Putamen (tissue), 1 donor: ENCODE measurements at places on chromosomes 6 and 20.

DNA sequence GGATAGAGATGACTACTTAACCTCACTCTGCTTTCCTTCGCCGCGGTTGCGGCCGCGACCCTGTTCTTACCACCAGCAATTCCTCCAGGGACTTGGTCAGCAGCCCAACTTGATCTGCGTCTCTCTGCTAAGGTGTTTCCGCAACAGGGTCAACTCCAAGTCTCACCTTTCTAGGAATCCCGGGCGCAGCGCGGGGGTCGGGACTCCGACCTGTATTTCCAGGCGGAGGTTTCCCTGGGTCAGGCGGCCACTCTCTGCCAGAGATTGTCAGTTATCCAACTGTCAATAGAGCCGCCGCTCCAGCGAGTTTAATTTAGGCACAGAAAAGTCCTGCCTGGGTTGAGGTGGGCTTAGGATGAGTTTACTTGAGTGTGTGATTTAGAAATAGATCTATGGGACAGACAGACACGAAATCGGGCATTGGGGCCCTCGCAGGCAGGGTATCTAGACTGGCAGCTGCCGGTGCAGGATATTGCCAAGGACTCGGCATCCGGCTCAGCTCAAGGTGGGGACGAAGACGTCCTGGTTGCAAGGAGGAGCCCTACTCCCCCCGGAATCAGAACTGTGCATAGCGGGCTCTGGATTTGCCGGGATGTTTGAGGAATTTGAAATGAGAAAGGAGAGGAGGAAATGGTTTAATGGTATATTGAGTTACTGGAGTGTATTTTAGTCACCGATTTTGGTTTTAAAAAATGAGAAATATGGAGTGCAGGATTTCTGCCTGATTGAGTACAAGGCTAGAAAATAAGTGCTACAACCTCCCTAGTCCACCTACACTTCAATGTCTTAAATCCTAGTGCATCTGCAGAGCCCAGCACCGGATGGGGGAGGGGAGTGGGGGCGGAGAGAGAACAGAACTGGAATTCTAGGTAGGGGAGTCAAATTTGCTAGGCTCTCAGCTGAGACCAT is 23.7 kb downstream of the POM121L2 start:
- DNase-seq = no peak

DNA sequence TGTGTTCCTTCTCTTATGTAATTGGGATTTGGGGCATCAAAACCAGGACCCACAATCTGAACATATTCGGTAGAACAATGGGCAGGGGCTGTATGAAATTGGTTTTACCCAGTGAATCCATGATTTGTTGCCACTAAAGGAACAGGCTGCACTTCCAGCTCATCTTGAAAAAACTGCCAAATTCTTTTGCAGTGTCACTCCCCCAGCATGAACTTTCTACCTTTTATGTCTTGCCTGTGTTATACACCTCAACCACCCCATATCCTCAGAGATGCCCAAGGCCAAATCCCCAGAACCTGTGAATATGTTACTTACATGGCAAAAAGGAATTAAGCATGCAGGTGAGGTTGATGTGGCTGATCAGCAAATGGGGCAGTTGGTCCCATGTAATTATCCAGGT is 280.2 kb upstream of the ECI2 start:
- no peak for DNase-seq

- no peak for DNase-seq
Observed at GRCh38 chr6:13725570-13725969, 13.9 kb upstream of the RANBP9 start.

GRCh38 chr6:26020329-26021000 is 57.9 kb downstream of the TRIM38 start:
- peak; percentile 70 for DNase-seq

- no peak for DNase-seq
Observed at GRCh38 chr6:170116636-170117035, 174.2 kb downstream of the DLL1 start.

DNA sequence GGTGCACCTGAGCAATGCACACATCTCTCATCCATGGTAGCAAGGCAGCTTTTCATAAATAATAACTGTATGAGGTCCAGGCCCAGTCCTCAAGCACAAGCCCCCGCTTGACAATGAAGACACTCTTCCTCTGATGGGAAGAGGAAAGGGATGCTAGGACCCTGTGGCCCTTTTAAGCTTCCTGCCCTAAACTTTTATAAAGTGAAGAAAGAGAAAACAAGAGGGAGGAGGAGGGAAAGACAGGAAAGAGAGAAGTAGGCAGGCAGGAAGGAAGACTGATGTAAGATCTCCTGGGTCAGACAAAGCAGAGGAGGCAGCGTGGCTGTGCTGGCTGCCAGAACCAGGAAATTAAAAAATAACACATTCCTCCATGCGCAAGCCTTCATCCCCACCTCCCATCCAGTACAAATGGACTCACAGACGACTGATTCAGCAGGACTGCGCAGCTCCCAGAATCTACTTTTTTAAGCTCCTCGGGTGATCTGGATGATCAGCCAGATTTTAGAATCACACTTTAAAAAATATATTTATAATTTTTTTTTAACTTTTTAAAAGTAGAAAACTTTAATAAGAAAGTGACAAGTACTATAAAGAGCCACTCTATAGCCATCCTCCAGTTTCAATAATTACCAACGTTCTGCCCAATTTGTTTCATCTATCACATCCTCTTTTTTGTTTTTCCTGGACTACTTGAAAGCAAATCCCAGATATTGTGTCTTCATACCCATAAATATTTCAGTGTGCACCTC is 16.5 kb downstream of the TNFAIP3 start:
- no peak for DNase-seq

DNA sequence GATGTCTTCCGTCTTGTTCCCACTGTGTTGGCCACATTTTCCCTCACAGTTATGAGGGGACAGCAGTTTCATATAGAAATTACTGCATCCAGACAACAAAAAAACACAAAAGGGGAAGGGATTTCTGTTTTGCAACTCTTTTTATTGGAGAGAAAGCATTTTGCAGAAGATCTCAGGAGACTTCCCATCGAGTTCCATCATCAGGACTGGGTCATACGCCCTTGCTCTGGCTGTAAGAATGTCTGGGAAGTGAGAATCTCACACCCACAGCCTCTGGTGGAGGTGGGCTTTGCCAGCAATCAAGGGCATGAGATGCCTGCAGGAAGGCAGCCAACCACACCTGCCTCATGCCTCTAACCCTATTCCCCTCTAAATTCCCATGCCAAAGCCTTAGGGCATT is 5.8 kb upstream of the IGF2R start:
- DNase-seq = no peak

DNA sequence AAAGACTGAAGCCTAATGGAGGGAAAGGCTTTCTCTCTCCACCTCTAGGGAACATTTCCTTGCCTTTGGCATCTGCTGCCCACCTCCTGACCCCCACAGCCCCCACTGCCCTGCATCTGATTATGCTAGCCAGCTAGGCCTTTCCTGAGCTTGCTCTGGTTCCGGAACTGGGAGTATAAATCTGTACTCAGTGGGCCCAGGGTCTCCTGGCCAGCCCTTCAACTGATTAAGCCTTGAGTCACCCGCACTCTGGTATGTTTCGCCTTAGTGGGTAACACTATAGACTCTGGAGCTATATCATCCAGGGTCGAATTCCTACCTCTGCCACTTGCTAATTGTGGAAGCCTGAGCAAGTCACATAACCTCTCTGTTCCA is 45.6 kb upstream of the RIPOR2 start:
- no peak for DNase-seq

DNA sequence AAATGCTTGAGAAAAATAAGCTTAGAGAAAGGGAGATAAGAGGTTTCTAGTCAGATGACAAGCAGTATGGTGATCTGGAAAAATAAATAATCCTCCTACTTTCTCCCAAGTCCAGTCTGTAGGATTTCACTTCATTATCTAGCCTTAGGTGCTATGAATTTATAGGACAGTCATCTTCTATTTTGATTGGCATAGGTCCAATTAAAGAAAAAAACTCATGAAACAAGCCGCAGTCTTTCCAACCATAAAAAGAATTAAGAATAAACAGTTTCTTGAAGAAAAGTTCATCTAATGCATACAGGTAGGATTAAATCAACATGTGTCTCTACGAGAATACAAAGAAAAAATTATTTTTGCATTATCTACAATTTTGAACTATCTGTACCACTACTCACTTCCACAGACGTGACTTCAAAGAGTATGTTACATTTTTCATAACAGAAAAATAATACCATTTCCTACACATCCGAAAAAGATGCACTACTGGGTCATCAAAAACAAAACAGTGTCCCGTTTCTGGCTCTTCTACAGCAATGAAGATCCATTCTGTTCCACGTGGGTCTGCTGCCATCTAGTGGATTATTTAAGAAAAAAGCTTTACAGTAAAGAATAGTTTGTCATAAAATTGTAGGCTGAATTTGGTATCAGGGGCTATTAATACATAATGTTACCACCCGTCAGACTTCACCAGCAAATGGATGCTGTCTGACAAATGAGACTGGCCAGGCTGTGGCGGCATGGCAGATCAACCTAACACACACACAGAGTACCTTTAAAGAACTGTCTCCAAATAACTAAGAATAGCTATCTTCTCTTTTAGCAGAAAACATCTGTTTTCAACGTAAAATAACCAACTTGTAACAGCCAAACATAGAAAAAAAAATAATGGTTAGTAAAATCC is 28.9 kb downstream of the STX7 start:
- peak; percentile 73 for DNase-seq

GRCh38 chr6:11712760-11713159 is 65.8 kb downstream of the ADTRP start:
- DNase-seq = no peak

- DNase-seq = no peak
Observed at GRCh38 chr20:46671866-46672542, 17.2 kb downstream of the TP53RK start.

- DNase-seq = no peak
Observed at GRCh38 chr6:100482698-100483097, 18.0 kb upstream of the SIM1 start.

- peak; percentile 51 for DNase-seq
Observed at GRCh38 chr6:82711105-82711827, 347.6 kb downstream of the TPBG start.

DNA sequence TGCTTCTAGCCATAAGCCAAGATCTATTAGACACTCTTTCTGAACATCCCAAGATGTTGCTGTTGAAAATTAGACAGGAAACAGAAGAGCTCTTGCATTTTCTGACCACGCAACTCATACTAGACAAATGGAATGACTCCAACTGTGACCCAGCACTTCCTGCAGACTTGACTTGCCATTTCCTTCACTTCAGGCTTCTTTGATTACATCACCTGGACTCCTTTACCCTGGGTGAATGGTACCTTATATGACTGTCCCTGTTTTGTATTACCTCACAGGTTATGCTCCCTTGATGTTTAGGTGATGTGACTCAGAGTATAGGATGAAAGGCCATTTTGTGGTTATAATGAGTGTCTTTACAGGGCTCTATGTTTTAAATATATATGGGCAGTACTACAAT is 236.1 kb downstream of the BMP2 start:
- no peak for DNase-seq

DNA sequence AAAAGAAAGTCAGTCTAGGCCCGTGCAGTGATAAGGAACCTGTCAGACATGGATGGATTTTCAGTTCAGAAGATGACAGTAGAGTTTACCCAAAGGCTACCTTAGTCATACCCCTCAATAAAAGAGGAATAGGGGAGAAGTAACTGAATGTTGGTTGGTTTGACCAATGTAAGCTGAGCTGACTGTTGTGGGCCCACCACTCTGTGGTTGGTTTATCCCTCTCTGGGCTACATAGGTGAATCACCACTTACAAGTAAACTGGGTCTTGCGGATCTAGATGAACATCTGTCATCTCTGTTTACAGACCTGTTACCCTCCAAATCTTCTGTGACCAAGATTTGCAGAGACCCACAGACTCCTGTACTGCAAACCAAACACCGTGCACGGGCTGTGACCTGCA is 37.2 kb upstream of the MYLK2 start:
- DNase-seq = no peak

DNA sequence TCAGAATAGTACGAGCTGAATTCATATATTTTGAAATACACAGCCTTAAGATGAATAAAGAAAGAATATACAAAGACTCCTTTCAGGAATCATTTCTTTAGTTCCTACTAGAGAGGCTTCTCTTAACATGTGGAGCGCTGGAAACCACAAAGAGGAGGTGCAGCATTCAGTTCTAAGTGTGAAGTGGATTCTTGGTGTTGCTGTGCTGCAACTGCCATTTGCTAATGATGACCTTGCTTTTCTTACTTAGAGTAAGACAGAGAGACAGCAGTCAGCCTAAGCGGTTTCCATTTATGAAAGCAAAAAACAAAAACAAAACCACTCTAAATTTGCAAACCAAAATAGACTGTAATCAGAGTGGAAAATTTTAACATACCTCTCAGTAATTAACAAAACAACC is 629.0 kb downstream of the EPHA7 start:
- DNase-seq = no peak

DNA sequence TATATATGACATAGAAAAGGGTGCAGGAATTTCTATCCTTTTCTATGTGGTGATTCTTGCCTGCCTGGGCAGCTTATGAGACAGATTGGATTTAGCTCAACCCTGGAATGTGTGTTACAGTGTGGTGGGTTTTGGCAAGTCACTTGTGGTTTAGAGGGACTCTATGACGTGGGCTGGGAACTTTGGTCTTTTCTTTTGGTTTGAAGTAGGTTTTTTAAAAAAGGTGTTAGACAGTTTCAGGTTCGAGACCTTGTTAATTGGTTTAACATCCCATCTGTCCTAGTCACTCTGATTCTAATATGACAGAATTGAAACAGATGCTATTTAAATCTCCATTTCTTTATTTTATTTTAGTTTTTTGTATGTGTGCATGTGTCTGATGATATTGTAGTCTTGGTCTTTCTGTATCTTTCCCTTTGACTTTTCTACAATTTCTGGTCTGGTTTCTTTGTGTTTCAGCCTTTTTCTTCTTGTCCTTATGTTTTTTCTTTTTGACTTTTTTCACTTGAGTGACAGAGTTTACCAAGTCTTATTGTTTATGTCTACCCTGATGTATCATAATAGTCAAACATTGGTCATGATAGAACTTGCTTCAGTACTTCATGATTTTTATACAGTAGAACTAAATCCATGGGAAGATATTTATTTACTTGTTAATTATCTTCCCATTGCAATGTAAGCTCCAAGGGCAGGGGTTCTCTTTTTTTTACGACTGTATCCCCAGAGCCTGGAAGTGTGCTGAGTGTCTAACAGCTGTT is 174.3 kb downstream of the CDKAL1 start:
- DNase-seq = no peak

GRCh38 chr20:46681032-46681854 is 8.0 kb downstream of the TP53RK start:
- DNase-seq = peak; percentile 65

- DNase-seq = no peak
Observed at GRCh38 chr6:25248123-25248522, 31.1 kb upstream of the CARMIL1 start.
